IPS DF 6.9 (cell line): ENCODE measurements at places on chromosomes 3 and 15.

DNA sequence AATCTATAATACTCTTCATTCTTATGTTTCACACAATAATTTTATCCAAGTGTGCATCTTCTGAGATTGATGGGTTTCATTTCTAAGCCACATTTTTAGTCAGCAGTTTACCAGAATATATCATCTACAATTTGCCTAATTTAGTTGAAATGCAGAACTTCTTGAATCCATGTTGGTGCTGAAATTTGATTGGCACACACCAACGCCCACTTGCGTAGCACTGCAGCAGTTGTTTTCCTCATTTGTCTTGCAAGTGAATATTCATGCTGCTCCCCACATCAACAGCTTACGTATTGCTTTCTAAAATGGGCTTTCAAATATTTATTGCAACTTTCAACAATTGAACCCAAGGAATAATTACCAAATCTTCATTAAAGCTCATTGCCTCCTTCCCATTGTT lies 87.8 kb upstream of the CTDSPL start:
- DNase-seq = no peak

DNA sequence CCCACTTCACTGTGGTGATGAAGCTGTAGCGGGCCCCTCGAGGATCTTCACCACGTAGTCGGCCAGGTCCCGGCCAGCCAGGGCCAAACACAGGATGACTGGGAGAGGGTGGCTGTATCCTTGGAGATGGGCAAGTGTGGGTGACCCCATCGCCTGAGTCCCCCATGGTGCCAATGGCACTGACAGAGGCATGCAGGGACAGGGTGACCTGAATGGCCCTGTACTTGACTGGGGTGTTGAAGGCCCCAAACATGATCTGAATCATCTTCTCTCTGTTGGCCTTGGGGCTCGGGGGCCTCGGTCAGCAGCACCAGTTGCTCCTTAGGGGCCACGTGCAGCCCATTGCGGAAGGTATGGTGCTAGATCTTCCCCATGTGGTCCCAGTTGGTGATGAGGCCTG lies 17.1 kb upstream of the AP3B2 start:
- no peak for DNase-seq

DNA sequence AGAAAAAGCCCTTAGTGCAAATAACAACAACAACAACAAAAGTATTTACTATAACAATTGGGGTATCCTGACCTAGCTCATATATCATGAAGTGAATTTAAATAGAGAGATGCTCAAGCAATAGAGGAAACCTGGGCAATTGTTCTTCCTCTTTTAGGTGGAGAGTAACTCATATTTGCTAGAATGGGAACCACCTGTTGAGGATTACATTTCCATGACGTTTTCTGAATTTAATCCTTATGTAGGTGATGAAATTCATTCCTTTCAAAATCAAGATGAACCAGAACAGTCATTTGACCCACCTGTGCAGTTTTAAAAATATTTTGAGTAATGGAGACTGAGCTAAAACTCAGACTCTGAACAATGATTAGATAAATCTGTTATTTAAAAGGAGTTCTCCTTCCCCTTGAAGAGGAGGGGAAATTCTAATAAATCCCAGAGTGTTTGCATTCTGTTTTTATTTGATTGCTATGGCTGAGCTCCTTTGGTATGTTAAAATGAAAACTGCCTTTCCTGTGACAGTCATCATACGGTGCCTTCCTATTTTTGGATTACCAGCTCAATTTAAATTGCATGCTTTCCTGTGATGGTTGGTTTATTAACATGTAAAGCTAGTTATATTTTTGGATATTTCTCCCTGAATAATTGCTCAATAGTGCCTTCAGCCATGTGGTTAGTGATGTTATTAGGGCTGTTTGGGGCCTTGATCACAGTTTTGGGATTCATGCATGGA lies 24.3 kb downstream of the VPS8 start:
- DNase-seq = no peak

DNA sequence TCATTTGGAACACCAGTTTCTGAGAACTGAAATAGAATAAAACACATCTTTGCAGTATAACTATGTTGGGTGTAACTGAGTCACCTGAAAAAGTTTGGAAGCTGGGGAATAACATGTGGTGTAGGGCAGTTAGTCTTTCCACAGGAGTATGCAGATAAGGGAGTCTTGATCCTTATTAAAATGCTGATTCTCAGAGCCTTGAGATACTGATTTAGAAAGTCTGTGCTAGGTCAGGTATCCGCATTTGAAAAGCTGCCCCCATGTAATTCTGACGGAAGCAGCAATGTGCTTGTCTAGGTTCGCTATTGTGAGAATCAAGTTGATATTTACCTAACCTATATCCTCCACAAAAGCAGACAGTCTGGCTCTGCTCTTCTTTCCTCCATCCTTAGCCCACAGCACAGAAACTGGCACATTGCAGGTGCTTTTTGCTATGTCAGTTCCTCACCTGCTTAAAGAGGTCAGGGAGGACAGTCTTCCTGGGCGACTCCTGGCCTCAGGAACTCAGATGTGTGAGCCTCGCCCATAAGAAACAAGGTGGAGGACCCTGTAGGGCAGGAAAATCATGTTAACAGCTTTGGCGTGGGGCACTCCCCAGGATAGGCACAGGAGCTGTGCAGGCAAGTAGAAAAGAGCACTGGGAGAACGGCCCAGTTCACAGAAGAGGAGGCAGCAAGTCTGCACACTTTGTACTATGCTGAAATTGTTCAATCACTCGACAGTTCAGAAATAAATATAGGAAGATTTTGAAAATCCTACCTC lies 27.6 kb upstream of the SRPRB start:
- no peak for DNase-seq

GRCh38 chr3:46412786-46413298 lies 5.8 kb downstream of the CCRL2 start:
- DNase-seq = no peak

DNA sequence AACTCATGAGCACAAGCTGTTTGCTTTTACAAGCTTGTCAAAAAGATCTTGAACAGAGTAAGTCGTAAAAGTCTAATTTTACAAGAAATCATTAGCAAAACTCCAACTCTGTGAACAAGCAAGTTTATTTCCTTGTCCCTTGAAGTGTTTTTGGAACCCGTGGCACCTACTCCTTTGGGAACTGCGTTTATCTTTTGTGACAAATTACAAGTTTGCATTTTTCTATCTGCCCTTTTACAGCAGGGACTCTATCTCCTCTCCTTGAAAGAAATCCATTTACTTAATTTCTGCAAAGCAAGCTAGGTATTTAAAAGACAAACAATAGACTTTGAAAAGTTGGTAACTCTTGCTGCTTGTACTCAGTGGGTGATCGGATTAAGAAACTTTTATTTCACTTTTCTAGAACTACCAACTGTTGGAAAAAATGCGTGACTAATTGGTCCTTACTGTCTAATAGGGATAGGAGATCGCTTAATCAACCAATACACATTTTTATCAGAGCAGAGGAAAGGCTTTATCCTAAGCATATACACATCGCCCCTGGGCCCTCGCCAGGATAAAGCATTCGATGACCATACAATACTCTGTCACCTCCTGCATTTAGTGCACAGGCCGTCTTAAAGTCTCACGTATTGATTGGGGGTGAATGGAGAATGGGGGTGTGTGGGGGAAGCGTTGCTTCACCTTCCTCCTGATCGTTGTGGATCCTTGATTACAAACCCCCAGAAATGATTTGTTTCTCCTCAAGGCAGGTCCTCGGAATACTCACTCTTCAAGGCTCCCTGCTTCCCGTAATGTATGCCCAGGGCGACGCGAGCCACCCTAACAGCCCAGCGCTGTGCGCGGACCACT lies 1.7 kb downstream of the PRTG start:
- DNase-seq = no peak
